Activated CD4-positive, alpha-beta memory T cell treated with anti-CD3 and anti-CD28 coated beads, Interleukin-2, amount 10 ng/mL, durations not matched to agents 7 days and 5 days (primary cell): ENCODE measurements at places on chromosomes 7 and 10. TPM values are rescaled to one million over a fixed set of nuclear protein-coding genes. Genes with fewer than 3 reads are reported as not detected.

GRCh38 chr10:91642831-91643692 lies 10.2 kb upstream of the PPP1R3C start:
- DNase-seq = no peak
- no peaks in the 10 kb centered on the region for H3K4me1 ChIP-seq
- H3K36me3 ChIP-seq = no peaks in the 10 kb centered on the region
- H3K4me3 ChIP-seq = no peak overlapping the region
- H3K27me3 ChIP-seq = peaks cover 53% of the 10 kb centered on the region
- H3K27ac ChIP-seq = no peak overlapping the region

DNA sequence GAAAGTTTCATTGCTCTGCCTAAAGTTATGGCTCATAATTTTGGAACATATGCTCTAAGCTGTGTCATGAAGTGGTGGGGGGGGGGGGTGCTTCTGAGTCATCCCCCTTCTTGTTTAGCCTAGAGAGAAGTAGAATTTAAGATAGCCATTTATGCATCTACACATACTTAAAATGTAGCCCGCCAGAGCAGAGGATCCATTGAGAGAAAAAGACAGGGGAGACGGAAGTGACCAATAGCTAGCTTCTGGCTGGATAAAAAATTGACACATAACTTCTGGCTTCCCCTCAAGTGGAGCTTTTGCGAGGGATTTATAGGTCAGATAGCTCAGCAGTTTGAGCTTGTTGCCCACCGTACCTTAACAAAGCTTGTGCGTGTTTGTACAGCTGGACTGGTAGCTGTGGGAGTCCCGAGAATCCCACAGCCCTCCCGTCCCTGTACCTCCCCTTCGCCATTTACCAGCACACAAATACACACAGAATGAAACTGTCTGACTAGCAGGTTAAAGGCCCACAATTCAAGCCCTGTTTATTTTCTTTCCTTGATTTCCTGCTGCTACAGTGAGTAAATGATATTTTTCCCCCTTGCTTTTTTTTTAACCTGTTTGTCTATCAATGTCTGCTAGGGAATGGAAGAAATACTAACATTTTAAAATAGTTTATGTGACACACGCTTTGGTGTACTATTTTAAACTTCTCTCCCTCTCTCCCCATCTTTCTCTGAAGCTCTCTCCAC lies 232.6 kb upstream of the FERD3L start:
- H3K27ac ChIP-seq = no peak overlapping the region
- H3K27me3 ChIP-seq = no peaks in the 10 kb centered on the region
- no peak for DNase-seq
- H3K4me3 ChIP-seq = no peak overlapping the region

DNA sequence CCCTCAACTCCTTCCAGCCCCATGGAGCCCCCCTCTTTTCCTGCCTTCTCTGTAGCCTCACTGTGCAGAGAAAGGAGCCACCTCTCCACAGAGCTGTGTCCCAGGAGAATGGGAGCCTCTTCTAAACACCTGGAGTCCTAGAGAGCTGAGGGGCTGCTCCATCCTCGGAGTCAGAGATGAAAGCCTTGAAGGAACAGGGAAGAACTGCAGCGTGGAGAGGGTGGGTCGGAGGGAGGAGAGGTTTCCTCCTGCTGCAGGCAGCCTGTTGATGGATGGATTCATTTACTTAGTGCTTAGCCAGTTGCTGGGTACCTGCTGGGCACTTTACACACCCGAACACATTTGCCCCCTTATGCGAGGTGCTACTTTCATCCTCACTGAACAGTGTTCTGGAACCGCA lies 39.0 kb downstream of the C10orf120 start:
- no peak overlapping the region for H3K27ac ChIP-seq
- H3K36me3 ChIP-seq = no peaks in the 10 kb centered on the region
- no peaks in the 10 kb centered on the region for H3K4me1 ChIP-seq
- DNase-seq = no peak

GRCh38 chr10:20247891-20248708 lies 431.9 kb downstream of the PLXDC2 start:
- no peak for DNase-seq
- H3K4me3 ChIP-seq = no peak overlapping the region
- H3K36me3 ChIP-seq = no peaks in the 10 kb centered on the region
- no peaks in the 10 kb centered on the region for H3K27me3 ChIP-seq
- no peak overlapping the region for H3K27ac ChIP-seq

GRCh38 chr7:18289788-18290187 lies 205.8 kb upstream of the HDAC9 start:
- H3K36me3 ChIP-seq = no peaks in the 10 kb centered on the region
- no peak overlapping the region for H3K27ac ChIP-seq
- no peaks in the 10 kb centered on the region for H3K27me3 ChIP-seq
- no peak overlapping the region for H3K4me3 ChIP-seq
- DNase-seq = no peak

GRCh38 chr7:25926891-25927625 lies 224.9 kb upstream of the NFE2L3 start:
- H3K27me3 ChIP-seq = peaks cover 33% of the 10 kb centered on the region
- H3K4me1 ChIP-seq = no peaks in the 10 kb centered on the region
- H3K36me3 ChIP-seq = no peaks in the 10 kb centered on the region
- H3K27ac ChIP-seq = no peak overlapping the region
- no peak overlapping the region for H3K4me3 ChIP-seq
- DNase-seq = no peak

DNA sequence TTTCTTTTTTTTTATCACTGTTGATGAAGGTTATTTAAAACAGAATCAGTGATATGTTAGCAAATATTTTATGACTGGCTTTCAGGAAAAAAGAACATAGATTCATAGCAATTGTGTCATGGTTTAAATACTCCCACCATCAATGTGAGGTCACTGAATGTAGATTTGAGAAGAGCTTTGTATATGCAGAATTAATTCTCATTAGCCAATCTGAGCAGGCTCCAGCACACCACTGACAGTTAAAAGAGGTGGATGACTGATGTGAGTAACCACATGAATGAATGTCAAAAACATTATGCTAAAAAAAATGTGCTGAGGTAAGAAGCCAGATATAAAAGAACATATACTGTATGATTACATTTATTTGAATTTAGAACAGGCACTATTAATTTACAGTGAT lies 174.8 kb upstream of the KAT6B start:
- no peaks in the 10 kb centered on the region for H3K4me1 ChIP-seq
- H3K27me3 ChIP-seq = no peaks in the 10 kb centered on the region
- H3K4me3 ChIP-seq = no peak overlapping the region
- DNase-seq = no peak

DNA sequence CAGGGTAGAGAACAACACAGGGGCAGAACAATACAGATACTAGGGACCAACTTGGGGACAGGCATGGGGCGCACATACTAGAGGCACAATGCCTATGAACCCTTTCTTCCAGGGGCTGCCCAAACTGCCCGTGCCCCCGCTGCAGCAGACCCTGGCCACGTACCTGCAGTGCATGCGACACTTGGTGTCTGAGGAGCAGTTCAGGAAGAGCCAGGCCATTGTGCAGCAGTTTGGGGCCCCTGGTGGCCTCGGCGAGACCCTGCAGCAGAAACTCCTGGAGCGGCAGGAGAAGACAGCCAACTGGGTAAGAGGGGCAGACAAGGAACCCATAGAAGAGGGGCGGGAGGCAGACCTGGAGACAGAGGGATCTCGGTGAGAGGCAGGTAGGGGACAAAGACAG lies 5.8 kb downstream of the CHAT start:
- H3K4me1 ChIP-seq = no peaks in the 10 kb centered on the region
- H3K27ac ChIP-seq = no peak overlapping the region
- no peaks in the 10 kb centered on the region for H3K36me3 ChIP-seq
- H3K4me3 ChIP-seq = no peak overlapping the region

DNA sequence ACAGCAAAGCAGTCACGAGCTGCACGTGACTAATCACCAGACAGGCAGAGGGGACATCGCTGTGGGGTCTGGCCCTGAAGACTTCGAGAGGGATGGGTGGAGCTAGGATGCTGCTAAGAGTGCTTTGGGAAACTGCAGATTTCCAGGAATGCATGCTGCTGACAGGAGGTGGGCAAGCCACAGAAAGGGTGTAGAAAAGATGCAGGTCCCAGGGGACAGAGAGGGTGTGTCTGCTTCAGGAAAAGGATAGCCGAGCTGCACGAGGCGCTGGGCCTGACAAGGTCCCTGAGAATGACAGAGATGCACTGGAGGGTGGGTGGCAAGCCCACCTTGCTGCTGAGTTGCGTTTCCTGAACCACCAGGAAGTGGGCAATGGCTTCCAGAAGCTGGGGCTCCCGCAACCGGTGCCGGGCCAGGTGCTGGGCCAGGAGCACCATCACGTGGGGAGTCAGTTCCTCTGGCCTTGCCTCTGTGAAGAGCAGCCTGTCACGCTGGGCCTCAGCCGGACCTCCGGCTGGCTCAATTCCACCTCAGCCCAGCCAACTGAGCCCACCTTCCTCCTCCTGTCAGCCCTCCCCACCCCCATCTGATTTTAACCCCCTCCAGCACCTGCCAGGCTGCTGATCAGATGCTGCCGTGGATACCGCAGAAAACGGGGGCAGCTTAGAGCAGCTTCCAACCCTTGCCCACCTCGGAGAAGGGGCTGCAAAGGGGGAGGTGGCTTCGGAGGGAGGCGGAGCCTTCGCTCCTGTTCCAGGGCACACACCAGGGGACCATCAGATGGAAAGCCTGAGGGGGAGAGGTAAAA lies 2.2 kb downstream of the FASTK start:
- H3K27me3 ChIP-seq = no peaks in the 10 kb centered on the region
- H3K4me1 ChIP-seq = peaks cover 29% of the 10 kb centered on the region
- peak overlapping the region; percentile 88 for H3K4me3 ChIP-seq
- no peak overlapping the region for H3K27ac ChIP-seq
- no peak for DNase-seq

GRCh38 chr10:122878799-122879338 lies 512 bp downstream of the FAM24B start:
- H3K27ac ChIP-seq = peak overlapping the region; percentile 77
- H3K36me3 ChIP-seq = peaks cover 45% of the 10 kb centered on the region
- H3K4me3 ChIP-seq = peak overlapping the region; percentile 86
- DNase-seq = peak; percentile 24
- peaks cover 51% of the 10 kb centered on the region for H3K4me1 ChIP-seq

DNA sequence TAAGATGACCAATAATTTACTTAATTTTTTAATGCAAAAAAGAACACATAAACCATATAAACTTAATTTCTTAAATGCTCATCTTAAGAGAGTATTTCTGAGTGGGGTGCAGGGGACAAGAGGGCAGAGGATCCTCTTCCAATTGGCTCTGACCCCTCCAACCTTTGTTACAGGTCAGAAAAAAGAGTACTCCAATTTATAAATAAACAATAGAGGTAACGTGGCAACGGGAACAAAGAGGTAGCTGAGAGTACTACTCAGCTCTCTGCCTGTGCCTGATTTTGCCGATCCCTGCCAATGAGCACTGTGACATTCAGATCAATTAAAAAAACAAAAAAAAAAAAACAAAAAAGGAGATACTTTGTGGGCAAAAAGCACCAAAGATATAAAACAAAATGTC lies 307.9 kb downstream of the PARD3 start:
- no peak overlapping the region for H3K4me3 ChIP-seq
- H3K36me3 ChIP-seq = no peaks in the 10 kb centered on the region
- H3K27me3 ChIP-seq = peaks cover 8% of the 10 kb centered on the region
- H3K27ac ChIP-seq = no peak overlapping the region
- no peak for DNase-seq

- H3K27ac ChIP-seq = no peak overlapping the region
- no peaks in the 10 kb centered on the region for H3K27me3 ChIP-seq
- no peak overlapping the region for H3K4me3 ChIP-seq
- H3K4me1 ChIP-seq = no peaks in the 10 kb centered on the region
Measured at GRCh38 chr10:104080762-104081161, 4.9 kb downstream of the COL17A1 start.

The LLCFC1 gene
- total RNA-seq = not detected

The ASB10 gene
- total RNA-seq = not detected

The EPDR1 gene
- 0.35 TPM for total RNA-seq
